ENCODE measurements at places on chromosomes 3 and 15.

DNA sequence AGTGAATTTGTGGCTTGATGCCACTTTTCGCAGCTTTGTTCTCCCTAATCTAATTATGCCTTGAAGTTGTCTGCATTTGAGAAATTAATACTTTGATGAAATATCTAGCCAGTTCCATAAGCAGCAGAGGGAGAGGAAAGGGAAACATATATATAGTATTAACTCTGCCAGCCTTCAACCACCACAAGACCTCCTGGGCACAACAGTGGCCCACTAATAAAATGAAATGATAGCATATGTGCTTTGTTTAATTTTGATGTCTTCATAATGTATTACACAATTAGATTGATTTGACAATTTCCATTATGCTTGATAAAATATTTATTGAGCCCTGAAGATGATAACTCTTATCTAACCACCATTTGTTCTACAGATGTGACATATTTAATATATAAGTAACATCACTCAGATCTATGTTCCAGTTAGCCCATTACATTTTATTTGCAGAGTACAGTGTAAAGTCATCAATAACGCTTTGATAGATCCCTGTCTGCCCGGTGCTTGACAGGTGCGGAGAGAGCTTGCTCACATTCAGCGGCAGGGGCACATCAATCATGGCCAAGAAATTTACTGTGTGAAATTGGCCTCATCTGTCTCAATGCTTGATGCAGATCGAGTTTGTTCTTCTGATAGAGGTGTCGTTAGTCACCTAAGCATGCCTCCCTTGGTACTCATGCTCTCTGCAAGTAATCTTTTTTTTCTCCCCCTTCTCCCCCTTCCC lies 187.4 kb downstream of the MECOM start:
- DNase-seq = no peak

GRCh38 chr3:172520301-172520831 lies 2.9 kb downstream of the TNFSF10 start:
- no peak for DNase-seq

DNA sequence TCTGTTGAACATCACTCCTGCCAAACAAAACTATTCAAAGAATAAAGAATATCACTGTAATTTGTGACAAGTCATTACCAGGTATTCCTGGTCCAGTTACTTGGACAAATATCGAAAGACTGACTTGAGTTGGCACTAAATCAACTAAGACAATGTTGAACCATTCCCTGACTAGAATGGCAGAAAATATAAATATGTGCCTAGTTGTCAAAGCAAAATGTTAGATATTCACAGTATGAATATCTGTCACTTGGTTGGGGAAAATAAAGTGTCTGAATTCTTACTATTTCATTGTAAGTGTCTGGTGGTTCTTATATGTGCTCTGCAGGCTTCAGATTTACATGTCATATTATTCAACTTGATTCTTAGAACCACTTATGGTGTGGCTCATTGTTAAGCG lies 470.2 kb downstream of the NAALADL2 start:
- DNase-seq = no peak

- DNase-seq = no peak
Measured at GRCh38 chr3:144010371-144010770, 38.7 kb downstream of the DIPK2A start.

DNA sequence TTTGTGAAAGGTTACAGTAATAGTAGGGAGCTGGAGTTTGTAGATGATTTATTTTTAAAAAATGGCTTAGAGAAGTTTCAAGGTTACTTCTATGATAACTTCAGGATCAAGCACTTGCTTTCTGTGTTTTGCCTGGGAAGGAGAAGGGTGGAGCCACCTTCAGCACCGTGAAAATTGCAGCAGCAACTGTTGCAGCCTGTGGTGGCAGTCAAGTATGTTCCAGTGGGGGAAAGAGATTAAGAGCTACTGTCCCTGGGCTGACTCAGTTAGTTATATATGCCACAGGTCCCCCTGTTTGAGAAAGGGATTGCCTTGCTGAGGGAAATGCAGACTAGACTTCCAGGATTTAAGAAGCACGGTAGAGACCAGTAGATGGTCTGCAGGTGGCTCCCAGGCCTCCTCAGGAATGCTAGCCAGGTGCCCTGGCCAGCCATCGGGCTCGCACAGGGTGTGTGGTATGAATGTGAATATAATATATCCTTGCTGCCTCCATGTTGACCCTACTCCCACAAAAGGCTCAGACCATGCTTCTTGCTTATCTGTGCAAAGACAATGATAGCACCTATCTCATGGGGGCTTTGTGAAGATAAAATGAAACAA lies 389.5 kb downstream of the CACNA2D3 start:
- no peak for DNase-seq

DNA sequence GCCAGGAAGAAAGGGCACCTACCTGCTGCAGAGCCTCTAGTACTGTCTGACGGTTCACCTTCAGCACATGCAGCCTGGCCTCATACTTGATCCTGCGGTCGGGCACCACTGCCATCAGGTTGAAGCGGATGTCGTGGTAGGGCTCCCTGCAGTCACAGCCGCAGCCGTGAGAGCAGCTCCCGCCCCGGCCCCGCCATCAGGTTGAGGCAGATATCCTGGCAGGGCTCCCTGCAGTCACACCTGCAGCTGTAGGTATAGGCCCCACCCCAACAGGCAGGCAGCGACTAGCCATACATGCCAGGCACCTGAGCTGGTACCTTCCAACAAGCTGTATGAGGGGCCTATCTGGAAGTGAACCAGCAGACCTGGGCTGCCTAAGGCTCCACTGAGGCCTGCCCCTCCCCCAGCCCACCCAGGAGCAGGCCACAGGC lies 38.7 kb downstream of the SEMA3G start:
- DNase-seq = no peak

DNA sequence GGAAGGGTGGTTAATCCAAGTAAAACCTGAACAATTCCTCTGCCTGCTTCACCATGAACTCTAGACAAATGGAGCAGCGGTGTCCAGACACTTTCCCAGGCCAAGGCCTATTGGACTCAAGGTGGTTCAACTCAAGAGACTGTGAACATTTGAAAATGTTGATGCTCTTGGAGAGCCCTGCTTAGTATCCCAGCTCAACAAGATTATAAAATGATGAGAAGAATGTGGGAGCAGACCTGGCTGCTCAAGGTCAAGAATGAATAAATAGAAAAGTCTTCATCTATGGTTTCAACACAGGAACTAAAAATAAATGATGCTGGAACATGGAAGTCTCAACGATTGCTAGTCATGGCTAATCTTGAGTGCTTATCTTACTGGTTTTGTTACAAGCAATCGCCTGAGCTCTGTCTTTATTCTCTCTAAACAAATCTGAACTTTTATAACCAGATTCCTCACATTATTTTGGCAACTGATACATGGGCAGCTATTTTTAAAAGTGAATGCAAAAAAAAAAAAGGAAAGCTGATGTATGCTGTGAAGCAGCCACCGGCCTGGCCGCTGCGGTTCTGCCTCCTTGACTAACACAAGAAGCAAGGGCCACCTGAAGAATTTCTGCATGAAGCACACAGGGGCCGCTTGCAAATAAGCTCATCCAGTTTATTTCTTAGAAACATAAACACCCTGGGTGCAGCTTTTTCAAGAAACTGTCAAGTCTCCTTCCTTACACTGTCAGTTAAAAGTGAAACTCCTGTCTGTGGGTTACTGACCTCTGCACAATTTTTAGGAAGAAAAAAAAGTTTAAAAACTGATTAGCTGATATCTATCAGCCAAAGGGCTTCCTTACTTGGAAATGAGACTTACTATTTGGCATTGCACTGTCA lies 120.1 kb upstream of the ARHGEF3 start:
- DNase-seq = no peak

DNA sequence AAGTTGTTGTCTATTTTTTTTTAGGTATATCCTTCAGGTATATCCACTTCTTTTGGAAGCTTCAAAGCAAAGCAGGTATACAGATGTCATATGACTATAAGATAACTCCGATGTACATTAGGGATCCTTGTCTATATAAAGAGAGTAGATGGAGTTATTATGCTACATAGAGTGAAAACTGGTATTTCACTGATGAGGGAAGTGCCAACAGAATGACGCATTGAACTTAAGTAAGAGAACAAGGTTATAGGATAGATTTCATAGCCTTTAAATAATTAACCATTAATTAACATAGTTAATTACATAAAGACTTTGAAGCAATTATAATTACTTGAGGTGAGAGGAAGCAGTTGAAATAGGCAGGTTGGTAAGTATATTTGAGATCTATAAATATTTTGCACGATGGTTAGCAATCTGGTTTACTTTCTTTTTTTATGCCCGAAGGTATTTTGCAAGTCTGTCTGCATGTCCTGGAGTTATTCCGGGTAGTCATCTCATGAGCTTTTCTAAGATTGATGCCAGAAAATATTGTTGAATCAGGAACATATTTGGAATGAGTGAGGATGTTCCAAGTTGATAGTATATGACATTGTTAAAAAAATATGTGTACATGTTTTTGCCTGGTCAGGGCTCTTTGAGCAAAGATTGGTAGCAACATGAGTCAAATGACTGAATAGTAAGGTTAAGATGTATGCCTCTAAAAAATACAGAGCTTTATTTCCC lies 299.5 kb upstream of the KCNMB2 start:
- no peak for DNase-seq

DNA sequence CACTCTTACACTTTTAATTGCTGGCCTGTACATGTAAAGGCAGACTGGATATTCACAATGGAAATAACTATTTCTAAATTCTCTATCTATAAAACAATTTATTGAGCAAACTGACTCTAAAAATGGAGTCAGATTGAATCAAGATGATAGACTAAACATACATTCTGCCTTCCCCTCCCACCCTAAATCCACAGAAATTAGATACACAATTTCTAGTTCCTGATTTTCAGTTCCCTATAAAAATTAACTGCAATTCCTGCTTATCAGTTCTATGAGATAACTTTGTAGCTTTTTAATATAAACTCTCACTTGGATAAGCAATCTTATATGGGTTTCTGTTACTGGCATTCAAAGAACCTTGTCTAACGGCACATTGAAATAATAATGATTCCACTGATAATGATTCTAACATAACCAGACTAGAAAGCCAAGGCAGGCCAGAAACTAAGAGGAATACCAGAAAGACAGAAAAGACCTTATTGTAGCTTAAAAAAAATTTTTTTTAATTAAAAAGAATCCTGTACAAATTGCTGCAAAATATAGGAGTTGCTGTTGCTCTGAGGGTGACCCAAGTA lies 33.1 kb downstream of the TBC1D5 start:
- DNase-seq = no peak

DNA sequence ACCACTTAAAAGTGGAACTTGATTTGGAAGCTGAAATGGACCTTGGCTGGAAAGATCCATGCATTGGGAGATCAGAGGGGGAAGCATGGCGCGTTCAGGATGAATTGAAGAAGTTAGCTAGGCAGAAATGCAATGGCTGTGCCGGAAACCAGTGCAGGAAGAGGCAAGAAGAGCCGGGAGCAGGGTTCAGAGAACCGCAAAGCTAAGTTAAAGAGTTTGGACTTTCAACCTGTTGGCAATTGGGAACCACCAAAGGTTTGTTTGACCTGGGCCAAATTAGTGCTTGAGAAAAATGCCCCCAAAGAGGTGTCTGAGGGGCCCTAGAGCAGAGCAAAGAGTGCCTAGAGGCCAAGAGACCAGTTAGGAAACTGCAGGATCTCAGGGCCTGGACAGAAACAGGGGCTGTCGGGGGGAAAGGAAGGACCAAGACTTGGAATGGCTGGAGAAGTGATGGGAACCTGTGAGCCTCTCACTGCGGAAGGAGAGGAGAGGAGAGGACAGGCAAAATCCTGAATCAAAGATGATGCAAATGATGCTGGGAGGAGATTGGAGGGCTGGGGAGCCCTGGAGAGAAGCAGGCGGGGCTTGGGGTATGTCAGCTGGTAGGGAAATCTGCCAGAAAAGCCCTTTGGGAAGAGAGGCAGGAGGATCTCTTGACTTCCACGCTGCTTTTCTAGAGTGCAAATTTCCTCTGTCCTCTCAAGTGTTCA lies 49.3 kb downstream of the FAM174B start:
- DNase-seq = no peak

GRCh38 chr15:29568840-29569532 lies 253.3 kb downstream of the TJP1 start:
- no peak for DNase-seq

DNA sequence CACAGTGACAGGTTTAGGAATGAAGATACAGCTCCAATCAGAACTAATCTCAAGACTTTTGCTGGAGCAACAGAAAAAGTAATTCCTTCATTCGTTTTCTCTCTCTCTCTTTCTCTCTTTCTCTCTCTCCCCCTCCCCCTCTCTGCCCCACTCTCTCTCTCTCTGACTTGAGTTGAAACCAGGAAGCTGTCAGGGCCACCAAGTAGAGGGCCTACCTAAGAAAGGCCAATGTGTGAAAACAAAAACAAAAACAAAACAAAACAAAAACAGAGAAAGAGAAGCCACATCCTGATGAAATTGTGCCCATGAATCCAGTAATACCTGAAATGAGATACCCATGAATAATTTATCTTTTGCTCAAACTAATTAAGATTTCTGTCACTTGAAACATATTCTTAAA lies 72.9 kb downstream of the ATP8B4 start:
- DNase-seq = no peak

DNA sequence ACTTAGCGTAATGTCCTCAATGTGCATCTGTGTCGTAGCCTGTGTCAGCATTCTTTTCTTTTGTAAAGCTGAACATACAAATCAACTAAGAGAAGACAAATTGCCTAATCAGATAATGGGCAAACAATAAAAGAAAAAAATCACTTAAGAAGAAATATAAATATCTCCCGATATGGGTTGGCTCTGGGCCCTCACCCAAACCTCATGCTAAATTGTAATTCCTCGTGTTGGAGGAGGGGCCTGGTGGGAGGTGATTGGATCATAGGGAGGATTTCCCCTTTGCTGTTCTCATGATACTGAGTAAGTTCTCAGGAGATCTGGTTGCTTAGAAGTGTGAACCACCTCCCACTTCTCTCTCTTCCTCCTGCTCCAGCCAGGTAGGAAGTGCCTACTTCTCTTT lies 285.0 kb upstream of the LYSMD4 start:
- DNase-seq = no peak

DNA sequence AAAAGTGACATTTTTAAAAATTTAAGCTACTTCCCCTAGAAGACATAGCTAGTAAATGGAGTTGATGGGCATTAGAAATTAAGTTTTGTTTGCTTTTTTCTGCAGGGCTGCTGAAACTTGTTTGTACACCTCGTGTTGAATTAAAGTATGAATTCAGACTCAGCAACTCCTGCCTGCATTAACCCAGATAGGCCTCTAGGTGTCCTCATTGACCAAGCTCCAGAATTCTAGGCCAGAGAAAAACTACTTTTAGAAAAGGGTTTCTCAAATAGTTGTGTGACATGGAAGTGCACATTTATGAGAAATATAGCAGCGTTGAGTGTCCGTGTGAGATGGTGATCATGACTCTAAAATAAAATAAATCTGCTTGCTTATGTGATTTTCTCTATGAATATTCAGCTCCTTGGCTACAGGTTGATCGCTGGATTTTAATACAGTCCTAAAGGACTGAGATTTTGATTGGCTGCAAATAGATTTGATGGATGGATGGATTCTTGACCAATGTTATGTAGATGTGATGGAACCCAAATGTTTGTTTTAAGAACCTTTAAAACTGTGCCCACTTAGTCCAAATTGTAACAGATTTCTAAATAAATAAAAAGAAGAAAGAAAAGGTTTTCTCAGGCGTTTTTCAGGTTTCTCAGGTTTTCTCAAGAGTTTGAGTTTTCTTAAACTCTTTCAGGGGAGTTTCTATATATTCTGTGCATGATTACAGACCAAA lies 39.4 kb upstream of the LMOD3 start:
- DNase-seq = peak; percentile 26
